ENCODE measurements at places on chromosomes 7 and 10.

DNA sequence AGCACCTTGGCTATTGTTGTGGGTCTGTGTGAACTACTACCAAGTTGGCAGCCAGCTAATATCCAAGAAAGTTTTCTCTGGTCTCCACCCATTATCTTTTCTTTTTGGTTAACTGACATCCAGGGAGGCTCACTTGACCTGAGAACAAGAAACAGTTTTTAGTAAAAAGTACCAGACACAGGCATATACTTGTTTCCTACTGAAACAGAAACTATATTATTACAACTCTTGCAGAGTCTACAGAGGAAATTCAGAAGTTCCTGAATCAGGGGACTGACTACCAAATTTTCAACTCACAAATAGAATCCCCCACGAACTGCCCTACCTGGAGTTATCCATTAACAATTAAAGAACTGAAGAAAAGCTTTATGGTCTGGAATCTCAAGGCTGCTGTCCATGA lies 168.9 kb downstream of the KCND2 start:
- DNase-seq, result no peak

- DNase-seq, result no peak
These were observed 45.4 kb downstream of the CTTNBP2 start for GRCh38 chr7:117827862-117828261.

DNA sequence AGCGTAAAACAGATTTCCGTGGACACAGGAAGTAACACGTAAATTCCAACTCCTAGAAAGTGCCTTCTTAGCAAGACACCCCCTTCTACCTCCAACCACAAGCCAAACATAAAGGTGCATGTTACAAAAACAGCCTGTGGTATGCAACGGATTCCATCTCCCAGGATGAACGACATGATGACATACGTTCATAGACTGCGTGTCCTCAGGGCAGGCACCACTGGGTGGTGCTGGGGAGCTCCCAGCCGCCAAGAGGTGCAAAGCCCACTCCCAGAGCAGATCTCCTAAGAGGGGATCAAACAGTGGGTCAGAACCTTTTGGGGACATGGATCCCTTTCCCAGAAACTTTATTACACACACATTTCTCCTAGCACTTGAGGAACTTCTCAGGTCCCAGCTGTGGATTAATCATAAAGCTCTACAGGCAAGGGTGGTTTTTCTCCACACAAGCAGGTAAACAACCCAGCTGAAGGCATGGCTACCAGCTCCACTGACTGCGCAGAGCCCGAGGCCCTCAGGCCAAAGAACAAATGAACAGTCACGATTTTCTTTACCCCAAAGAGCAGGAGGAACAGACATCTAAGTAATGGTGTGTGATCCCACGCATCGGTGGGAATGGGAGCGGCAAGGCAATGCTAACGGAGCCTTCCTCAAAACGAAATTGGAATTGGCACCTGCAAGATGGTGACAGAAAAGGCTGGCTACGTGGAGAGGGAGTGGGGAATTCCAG lies 13.8 kb downstream of the PSAP start:
- DNase-seq, result no peak

GRCh38 chr10:62635127-62635526 lies 169.4 kb upstream of the ADO start:
- DNase-seq, result no peak

DNA sequence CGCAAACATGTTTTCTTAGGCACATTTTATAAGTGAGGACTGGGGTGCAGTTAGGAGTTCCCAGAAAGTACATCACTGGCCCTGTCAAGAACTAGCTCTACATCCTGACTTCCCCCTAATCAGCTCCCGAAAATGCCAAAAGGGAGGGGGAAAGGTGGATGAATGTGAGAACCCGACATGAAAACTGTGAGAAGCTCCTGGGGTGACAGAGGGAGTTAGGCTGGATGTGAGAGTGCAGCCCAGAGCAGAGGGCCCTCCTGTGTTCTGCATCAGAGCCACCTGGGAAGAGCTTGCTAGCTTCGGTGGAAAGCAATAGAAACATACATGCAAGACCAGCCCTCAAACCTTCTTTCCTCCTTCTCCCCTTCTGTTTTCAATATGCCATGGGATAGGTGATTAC lies 30.5 kb upstream of the SEM1 start:
- DNase-seq, result no peak

- no peak for DNase-seq
These were observed 45.0 kb downstream of the VOPP1 start for GRCh38 chr7:55527307-55527706.

DNA sequence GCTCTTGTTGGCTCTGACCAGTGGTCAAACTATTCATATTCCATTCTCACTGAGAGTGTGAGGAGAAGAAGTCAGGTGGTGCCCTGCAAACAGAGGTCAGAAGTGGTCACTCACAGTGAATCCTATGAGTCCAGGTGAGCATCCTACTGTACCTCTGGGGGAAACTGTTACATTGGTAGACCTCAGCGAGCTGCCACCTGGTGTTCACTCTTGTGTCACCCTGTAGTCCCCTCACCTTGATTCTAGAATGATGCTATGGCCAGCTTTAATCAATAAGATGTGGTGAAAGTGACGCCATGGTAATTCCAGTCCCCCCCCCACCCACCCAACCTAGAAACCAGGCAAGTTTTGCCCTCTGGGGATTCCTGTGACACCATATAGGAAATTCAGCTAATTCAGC lies 1.2 kb upstream of the AMPH start:
- DNase-seq, result no peak

DNA sequence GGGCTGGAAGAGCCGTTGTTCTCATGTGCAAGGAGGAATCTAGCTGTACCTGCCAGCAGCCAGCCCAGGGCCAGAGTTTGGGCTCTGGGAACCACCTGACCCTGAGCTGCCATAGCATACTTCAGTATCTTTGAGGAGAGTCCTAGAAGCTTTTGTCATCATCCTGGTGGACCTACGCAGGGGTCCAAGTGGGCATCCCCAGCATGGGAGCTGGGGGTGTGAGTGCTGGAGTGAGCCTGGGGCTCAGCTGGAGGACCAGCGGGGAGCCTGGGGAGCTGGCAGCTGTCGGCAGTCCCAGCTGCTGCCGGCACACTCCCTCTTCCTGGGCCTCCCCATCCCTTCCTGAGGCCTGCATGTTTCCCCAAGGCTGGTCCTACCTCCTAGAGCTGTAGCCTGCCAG lies 32.5 kb downstream of the C10orf105 start:
- no peak for DNase-seq

GRCh38 chr7:117605712-117606111 lies 125.9 kb downstream of the CFTR start:
- no peak for DNase-seq

DNA sequence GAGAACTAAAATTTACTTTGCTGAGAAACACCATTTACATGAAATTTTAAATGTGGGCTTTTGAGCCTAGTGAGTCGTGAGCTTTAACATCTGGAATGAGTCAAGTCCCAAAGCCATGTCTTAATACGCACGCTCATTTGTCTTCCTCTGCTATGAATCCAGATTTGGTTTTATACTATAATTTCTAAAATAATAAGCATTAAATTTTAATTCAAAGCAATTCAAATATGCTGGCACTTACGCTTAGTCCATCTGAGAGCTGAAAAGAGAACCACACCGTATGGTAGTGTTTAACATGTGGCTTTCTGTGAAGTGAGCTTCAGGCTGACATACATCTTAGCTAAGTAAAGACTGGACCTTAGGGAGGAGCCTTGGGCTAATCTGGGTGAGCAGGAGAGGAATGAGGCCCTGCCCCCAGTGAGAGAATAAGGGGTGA lies 52.2 kb downstream of the CUBN start:
- no peak for DNase-seq

- DNase-seq, result no peak
These were observed 58.3 kb downstream of the CXCL12 start for GRCh38 chr10:44326474-44327030.
